ENCODE measurements at places on chromosomes 7 and 10.
A peak's percentile ranks its signal among the peaks of the same experiment; 100 is the strongest.

DNA sequence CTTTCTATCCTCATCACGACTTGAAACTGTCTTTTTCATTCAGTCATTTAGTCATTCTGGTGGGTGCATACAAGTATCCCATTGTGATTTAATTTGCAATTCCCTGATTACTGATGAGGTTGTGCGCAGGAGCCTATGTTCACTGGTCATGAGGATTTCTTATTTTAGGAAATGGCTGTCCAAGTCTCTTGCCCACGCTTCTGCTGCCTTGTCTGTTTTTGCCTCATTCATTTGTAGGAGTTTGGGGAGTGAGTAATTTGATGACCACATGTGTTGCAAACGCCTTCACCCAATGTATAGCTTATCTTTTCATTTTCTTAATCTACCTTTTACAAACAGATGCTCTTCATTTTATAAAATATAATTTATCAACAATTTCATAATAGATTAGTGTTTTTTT, 127.3 kb downstream of the ARHGAP22 start:
- DNase-seq = no peak

- peak; percentile 37 for DNase-seq
These were observed 61.0 kb downstream of the MPP7 start for GRCh38 chr10:28241741-28242399.

DNA sequence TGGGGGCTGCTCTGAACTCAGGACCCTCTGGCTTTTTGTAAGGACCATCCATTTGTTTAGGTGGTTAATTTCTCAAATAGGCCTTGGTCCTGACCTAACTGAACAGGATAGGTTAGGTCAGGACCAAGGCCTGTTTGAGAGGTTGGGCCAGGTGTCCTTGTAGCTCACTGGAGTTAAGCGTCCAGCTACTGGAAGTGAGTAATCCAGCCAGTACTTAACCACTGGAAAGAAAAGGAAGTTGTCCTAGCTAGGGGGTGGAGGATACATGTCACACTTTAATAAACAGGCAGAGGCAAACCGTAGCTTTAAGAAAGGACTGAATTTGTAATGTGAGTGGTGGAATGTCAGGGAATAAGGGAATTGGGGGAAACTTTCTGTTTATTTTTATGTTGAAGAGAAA, 96.0 kb downstream of the GPR85 start:
- no peak for DNase-seq

- no peak for DNase-seq
These were observed 1.7 kb downstream of the SORCS3 start for GRCh38 chr10:104642658-104643302.

- DNase-seq = no peak
These were observed 945 bp downstream of the ADO start for GRCh38 chr10:62805231-62806099.

GRCh38 chr10:60872451-60872850, 71.5 kb downstream of the RHOBTB1 start:
- DNase-seq = no peak

- no peak for DNase-seq
These were observed 298.2 kb downstream of the FRMD4A start for GRCh38 chr10:14032406-14032998.

GRCh38 chr10:61967298-61967697, 65.8 kb downstream of the ARID5B start:
- DNase-seq = no peak

- no peak for DNase-seq
These were observed 143.4 kb downstream of the DYNC1I1 start for GRCh38 chr7:95915731-95916130.

- DNase-seq = no peak
These were observed 50.6 kb upstream of the FAM204A start for GRCh38 chr10:118392761-118393160.

GRCh38 chr10:23192712-23193434, 761 bp downstream of the PTF1A start:
- no peak for DNase-seq

GRCh38 chr7:36192053-36192824, 39.2 kb downstream of the EEPD1 start:
- DNase-seq = no peak

- DNase-seq = no peak
These were observed 88.3 kb upstream of the CACUL1 start for GRCh38 chr10:118842843-118843624.

DNA sequence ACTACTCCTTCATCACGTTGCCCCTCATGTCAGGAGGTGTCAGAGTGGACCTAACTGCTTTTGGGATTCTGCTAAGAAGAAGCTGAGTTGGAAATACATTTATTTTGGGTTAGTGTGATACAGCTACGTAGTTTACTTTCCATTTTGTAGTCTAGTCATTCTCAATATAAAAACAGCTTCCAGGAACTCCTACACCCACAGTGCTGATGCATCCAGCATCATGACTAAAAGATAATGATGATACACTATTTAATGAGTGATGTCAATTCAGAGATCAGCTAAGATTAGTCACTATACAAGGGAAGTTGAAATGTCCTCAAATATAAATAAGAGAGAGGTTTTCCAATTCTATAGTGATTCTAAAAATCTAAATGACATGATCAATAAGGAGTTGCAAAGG, 264.2 kb upstream of the SLC26A5 start:
- DNase-seq = no peak

DNA sequence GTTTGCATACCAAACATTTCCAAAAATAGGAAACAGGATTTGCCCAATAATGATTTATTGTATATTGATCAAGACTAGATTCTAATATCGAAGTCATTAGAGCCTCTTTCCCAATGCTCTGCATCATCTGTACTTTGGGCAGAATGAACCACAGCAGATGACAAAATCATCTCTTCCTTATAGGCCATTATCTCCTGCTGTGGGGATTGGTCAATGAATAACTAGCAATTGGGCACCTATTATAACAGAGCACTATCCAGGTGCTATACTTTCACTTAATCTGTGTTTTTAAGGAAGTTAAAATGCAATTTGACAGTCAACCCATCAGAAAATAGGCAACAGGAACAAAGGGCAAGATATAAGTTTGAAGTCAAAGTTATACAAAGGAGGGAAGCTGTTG, 290.3 kb downstream of the AHR start:
- DNase-seq = no peak

DNA sequence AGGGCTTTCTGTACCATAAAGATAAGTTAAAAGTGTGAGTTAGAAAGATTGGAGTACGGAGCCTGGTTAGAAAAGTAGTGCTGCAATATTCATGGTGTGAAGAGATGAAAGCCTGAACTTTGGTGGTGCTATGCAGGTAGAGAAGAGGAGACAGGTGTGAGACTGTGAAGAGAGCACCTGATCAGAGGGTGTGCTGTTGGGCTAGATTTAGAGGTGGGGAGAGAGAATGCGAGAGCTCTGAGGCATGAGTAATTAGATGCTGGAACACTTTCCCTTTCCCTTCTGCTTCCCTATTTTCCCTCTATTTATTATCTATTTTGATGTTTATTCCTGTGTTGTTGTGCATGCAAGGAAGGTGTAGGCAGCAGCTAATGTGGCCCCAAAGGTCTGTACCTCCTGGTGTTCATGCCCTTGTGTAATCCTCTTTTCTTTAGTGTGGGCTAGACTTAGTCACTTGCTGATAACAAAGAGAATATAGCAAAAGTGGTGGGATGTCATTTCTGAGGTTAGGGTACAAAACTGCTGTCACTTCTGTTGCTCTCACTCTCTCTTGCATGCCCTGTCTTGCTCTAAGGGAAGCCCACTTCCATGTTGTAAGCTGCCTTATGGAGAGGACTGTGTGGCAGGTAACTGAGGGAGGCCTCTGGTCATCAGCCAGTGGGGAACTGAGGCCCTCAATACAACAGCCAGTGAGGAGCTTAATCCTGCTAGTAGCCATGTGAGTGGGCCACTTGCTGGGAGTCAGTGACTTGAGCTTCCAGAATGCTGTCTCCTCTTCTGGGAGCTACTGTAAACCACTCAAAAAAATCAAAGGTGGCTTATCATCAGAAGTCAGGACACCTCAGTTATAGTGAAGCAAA, 2.6 kb upstream of the ATXN7L1 start:
- DNase-seq = no peak

DNA sequence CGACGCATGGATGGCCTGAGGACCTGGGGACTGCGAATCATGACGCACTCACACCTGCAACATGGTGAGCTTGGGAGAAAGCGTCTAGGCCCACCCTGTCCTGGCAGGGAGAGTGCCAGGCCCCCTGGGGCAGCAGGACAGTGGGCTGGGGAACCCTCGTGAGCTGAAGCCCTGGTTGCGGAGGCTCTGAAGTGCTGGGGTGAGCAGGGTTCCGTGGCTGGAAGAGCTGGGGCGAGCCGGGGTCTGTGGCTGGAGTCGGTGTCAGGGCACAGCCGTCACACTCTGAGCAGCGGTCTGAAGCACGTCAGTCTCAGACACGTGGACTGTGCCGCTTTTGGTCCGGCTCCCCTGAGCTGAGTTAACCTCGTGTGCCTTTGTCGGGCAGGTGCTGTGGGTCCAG, 4.7 kb downstream of the SUN1 start:
- DNase-seq = no peak

- no peak for DNase-seq
These were observed 658.6 kb downstream of the CCSER2 start for GRCh38 chr10:84987039-84987438.

DNA sequence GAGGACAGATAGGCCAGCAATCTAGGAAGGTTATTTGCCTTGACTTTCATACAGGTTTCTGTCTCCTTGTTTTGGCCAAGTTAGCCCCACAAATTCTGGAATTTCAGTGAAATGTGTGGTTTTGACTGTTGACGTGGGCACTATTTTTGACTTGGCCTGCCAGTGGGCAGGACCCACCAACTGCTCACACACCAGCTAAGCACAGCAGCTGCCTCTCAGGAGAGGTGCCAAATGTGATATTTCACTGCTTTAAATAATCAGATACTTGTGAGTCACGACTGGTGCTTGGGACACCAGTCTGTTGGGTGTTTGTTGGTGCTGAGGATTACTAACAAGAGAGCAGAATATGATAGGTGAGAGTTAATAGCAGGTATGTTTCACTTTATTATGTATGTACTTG, 409.7 kb upstream of the MTPN start:
- no peak for DNase-seq

DNA sequence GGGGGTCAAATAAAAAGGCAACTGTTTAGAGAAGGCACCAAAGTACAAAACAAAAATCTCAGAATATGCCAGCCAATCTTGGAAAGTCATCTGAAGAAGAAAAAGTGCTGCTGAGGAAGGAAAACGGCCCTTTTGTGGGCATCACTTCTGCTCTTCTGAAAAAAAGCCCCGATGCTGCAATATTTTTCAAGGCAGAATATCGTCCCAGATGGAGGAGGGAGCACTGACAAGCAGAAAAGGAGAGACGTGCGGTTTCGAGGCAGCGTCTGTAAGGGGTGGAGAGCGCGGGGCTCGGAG, 959 bp upstream of the ATRNL1 start:
- DNase-seq = no peak

DNA sequence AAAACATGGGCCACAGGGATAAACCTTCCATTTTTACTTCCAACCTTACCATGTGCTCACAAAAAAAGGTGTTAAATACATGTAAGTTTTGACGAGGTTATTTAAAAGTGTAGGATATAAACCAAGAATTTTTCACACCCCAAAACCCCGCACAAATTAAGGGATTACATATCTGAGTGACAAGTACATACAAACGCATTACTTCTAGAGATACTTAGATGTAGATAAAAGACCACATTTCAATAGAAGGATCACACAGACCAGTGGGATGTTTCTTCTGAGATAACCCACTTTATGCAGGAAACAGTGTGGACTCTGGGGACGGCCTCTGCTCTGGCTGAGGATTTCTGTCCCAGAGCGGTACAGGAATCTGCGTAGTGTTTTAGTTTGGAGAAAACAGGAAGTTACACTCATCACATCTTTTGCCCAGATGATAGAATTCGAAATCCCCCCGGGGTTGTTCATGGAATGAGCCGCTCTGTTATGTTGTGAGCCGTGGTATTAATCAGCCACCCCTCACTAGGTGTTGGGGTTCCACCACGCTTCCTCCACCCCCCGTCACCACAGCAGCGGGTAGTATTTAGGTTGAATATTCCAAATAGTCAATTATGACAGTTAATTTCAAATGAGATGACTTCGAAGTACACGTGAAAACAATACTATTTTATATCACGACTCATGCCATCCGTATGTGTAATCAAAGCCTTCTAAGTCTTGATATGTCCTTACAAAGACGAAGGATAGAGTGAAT, 1.3 kb upstream of the CUL1 start:
- DNase-seq = no peak

DNA sequence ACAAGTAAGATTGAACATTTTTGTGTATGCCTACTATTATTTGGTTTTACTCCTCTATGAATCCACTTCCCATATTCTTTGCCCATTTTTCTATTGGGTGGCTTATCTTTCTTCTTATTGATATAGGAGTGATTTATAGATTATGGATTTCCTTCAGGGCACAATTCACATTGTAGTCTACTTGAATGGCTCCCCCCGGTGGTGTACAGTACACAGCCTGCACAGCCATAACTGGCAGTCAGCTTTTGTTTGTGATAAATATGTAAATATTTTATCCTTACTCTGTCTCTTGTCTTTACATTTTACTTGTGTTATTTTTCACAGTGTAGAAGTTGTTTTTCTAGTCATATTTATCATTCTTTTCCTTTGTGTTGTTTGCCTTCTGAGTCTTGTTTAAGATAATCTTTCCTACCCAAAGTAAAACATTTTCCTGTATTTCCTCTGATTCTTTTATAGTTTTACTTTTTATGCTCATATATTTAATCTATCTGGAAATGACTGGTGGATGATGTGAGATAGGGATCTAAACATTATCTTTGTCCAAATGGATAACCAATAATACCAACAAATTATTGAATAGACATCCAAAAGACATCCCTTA, 23.9 kb upstream of the CALD1 start:
- no peak for DNase-seq

DNA sequence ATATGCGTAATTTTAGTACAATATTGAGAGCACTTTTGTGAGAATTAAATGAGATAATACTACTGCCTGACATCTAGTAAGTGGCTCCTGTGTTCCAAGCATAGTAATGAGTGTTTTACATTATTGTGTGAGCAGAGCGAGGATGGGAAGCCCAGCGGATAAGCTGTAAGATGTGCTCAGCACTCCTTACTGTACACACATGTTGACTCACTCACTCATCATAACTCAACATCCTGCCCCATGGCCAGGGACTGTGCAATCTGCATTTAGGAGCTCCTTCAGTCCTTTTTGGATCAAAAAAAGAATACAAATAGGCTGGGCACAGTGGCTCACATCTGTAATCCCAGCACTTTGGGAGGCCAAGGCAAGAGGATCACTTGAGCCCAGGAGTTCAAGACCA, 72.9 kb upstream of the NEBL start:
- DNase-seq = peak; percentile 0

- no peak for DNase-seq
These were observed 190.8 kb downstream of the TRIL start for GRCh38 chr7:28767356-28767755.

DNA sequence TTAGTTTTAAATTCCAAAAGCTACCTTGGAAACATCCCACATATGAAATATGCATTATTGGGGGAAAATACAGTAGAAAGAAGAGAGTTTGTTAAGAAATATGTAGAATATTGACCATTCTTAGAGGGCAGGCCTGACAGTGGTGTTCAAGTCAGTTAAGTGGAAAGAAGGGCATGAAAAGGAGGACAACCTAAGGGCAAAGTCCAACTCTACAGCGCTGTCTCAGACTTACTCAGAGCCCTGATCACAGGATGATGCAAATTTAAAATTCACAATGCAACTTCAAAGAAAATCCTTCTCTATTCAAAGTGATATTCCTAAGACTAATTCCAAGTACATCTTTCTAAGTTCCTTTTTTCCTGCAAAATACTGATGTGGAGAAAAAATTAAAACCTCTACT, 139.1 kb upstream of the LRRTM3 start:
- no peak for DNase-seq

Measured in SW 1271 (cell line).